ENCODE measurements at places on chromosomes 2 and 18. TPM values are rescaled to one million over a fixed set of nuclear protein-coding genes. Genes with fewer than 3 reads are reported as not detected.
A peak's percentile ranks its signal among the peaks of the same experiment; 100 is the strongest.

DNA sequence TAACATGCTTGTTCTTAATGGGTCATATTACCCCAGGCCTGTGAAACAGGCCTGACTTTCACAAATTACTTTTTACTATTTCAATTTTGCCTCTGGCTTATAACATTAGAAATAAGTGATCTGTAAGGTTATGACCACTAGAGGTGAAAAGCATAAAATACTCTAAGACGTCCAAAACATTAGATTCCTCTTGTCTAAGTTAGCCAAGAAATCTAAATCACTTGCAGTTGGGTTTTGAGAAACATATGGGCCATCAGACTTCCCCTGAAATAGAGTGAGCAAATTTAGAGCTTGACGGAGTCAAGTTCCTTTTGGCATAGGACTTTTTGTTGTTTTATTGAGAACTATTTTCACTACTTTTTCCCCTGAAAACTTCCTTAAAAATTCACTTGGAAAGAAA lies 32.7 kb upstream of the RIT2 start:
- H3K4me1 ChIP-seq = no peaks in the 10 kb centered on the region
- no peaks in the 10 kb centered on the region for H3K27me3 ChIP-seq
- no peak overlapping the region for H3K4me3 ChIP-seq

DNA sequence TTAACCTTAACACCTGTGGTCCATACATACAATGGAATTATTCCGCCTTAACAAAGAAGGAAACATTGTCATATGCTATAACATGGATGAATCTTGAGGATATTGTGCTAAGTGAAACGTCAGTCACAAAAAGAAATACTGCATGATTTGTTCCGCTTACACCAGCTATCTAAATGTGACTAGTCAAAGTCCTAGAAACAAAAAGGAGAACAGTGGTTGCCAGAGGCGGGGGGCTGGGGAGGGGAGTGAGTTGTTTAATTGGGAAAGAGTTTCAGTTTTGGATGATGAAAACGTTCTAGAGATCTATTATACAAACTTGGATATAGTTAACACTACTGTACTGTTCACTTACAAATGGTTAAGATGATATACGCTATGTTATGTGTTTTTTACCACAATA lies 72.0 kb downstream of the SPRED2 start:
- H3K4me3 ChIP-seq = no peak overlapping the region
- no peak overlapping the region for H3K27ac ChIP-seq
- H3K27me3 ChIP-seq = no peaks in the 10 kb centered on the region
- no peaks in the 10 kb centered on the region for H3K36me3 ChIP-seq
- DNase-seq = no peak

DNA sequence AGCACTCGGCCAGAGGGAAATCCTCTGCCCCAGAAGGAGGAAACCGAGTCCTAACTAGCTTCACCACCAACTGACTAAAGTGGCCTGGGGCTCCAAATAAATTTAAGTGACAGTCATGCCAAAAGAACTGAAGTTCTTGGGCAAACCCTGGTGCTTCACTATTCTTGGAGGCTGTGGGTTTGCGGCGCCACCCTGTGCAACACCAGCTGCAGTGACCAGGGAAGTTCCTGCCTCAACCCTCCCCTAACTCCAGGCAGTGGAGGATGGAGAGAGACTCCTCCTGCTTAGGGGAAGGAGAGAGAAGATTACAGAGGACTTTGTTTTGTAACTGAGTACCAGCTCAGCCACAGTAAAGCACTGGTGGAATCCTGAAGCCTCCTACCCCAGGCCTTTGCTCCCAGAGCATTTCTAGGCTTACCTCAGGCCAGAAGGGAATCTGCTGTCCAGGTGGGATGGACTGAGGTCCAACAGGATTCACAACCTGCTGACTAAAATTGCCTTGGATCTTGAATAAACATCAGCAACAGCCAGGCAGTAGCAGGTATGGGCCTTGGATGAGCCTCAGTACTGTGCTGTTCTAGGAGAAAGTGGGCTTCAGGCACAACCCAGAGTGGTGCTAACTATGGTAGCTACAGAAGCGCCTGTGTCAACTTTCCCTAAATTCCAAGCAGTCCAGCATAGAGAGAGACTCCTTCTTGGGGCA lies 29.4 kb upstream of the BMP10 start:
- no peak for DNase-seq
- H3K27ac ChIP-seq = no peak overlapping the region
- H3K4me1 ChIP-seq = no peaks in the 10 kb centered on the region
- no peaks in the 10 kb centered on the region for H3K36me3 ChIP-seq
- H3K4me3 ChIP-seq = no peak overlapping the region

DNA sequence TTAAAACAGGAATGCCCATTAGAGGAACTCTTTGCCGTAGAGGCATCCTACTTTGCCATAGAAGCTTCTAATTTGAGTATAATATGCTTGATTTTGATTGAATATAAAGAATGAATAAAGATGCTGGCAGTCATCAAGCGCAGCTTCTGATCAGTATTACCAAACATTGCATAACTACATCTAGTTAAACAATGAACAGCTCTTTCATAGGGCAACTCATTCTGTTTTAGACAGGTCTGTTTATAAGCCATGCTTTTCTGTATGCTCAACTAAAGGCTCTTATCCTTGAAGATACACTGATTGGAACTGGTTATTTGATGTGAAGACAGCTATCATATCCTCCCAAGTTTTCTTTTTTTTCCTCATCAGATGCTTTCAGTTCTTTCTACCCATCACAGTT lies 122.6 kb upstream of the FAM117B start:
- H3K27me3 ChIP-seq = no peaks in the 10 kb centered on the region
- H3K4me3 ChIP-seq = no peak overlapping the region
- no peaks in the 10 kb centered on the region for H3K4me1 ChIP-seq
- peaks cover 20% of the 10 kb centered on the region for H3K36me3 ChIP-seq
- DNase-seq = no peak

GRCh38 chr2:39164089-39164488 lies 43.2 kb upstream of the SOS1 start:
- DNase-seq = no peak
- no peaks in the 10 kb centered on the region for H3K36me3 ChIP-seq
- no peaks in the 10 kb centered on the region for H3K27me3 ChIP-seq
- no peak overlapping the region for H3K4me3 ChIP-seq

The SCYGR5 gene
- total RNA-seq = not detected

- peaks cover 1% of the 10 kb centered on the region for H3K4me1 ChIP-seq
- DNase-seq = no peak
- no peak overlapping the region for H3K27ac ChIP-seq
These were observed 42.3 kb downstream of the KCTD1 start for GRCh38 chr18:26506012-26506411.

The CDK5R2 gene
- not detected for total RNA-seq

The LHCGR gene
- total RNA-seq = not detected

- H3K27ac ChIP-seq = no peak overlapping the region
- H3K27me3 ChIP-seq = no peaks in the 10 kb centered on the region
- no peaks in the 10 kb centered on the region for H3K36me3 ChIP-seq
- DNase-seq = peak; percentile 33
- H3K4me1 ChIP-seq = peaks cover 36% of the 10 kb centered on the region
These were observed 41.8 kb downstream of the TCF7L1 start for GRCh38 chr2:85174943-85175342.

- H3K27ac ChIP-seq = no peak overlapping the region
- no peak overlapping the region for H3K4me3 ChIP-seq
- DNase-seq = no peak
- no peaks in the 10 kb centered on the region for H3K36me3 ChIP-seq
- H3K27me3 ChIP-seq = no peaks in the 10 kb centered on the region
These were observed 908.8 kb upstream of the POU3F3 start for GRCh38 chr2:103945083-103945482.

Data from upper lobe of right lung (tissue), 1 donor.